Aorta (tissue), 5 donors: ENCODE measurements at places on chromosomes 4 and X. TPM values are rescaled to one million over a fixed set of nuclear protein-coding genes. Genes with fewer than 3 reads are reported as not detected.

DNA sequence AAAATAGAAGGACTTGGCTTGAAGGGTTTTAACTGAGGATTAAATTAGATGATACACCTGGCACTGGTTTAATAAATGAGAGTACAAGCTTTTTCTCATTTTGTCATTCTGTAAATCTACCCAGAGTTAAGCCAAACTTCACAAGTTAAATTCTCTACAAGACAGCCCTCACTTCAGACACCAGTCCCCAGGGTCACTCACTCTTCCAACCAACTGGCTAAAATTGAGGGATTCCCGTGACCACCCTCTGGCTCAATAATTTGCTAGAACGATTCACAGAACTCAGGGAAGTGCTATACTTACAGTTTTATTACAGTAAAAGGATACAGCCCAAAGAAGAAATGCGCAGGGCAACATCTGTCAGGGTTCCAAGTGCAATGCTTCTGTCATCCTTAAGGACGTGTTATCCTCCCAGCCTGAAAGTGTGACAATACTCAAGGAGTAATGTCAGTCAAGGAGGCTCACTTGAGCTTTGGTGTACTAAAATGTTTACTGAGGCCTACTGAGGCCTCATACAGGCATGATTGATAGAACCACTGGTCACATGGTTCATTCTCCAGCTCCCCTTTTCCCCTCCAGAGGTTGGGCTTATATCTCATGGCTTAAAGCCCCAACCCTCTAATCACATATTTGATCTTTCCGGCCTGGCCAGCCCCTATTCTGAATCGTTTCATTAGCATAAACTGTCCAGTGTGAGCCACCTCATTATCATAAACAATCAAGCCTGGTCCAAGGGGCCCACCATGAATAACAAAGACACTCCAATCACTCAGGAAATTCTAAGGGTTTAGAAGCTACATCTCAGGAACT is 9.6 kb upstream of the TMSB4X start:
- no peaks in the 10 kb centered on the region for H3K27me3 ChIP-seq
- no peaks in the 10 kb centered on the region for H3K36me3 ChIP-seq
- no peak overlapping the region for H3K4me3 ChIP-seq
- H3K4me1 ChIP-seq, result no peaks in the 10 kb centered on the region

Gene C1QTNF7
- total RNA-seq, result 15.5 TPM

Gene RASSF6
- not detected for total RNA-seq

Gene SPATA4
- total RNA-seq, result not detected
